ENCODE measurements at places on chromosomes 16 and 17.
A peak's percentile ranks its signal among the peaks of the same experiment; 100 is the strongest.

DNA sequence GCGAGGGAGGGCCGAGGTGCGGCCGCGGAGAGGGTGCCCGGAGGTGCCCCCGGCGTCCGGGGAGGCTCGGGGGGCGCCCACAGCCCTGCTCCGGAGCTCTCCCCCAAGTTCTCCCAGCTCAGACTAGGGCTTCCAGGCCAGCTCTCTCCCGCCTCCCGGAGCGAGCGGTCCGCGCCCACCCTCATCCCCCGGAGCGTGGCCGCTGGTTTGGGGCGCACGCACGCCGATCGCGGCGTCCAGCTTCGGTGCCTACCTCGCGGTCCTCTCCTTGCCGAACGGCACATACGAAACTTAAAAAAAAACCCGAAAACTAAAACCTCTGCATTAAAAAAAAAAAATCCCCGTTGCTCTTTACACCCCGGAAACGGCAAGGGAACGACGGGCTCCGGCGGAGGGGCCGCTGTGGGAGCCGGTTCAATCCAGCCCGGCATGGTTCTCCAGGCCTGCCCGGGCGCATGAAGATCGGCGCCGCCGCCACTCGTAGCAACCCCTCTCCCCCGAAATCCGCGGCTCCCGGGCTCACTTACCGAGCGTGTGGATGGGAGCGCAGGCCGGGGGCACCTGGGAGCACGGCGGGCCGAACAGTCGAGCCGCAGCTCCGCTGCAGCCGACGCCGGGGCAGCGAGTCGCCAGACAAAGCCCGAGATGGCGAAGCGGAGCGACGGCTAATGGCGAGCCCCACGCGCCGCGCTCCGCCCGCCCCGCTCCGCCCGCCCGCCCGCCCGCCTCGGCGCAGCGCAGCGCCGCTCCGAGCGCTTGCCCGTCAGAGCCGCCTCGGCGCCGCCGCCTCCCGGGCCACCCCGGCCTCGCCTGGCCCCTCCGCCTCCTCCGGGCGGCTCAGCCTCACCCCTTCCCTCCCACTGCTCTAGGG, 973 bp upstream of the UBTF start:
- no peaks in the 10 kb centered on the region for H3K27me3 ChIP-seq
- H3K36me3 ChIP-seq: peaks cover 10% of the 10 kb centered on the region
- peak overlapping the region; percentile 96 for H3K4me3 ChIP-seq

- H3K27ac ChIP-seq: no peak overlapping the region
- H3K4me3 ChIP-seq: no peak overlapping the region
- H3K27me3 ChIP-seq: no peaks in the 10 kb centered on the region
- no peaks in the 10 kb centered on the region for H3K4me1 ChIP-seq
- H3K36me3 ChIP-seq: no peaks in the 10 kb centered on the region
- DNase-seq: peak; percentile 52
Measured at GRCh38 chr17:46212634-46213435, 19.6 kb upstream of the KANSL1 start.

- no peak for DNase-seq
- H3K27me3 ChIP-seq: no peaks in the 10 kb centered on the region
- peaks cover 5% of the 10 kb centered on the region for H3K4me1 ChIP-seq
- H3K4me3 ChIP-seq: no peak overlapping the region
Measured at GRCh38 chr17:7318121-7318860, 3.1 kb upstream of the GPS2 start.

DNA sequence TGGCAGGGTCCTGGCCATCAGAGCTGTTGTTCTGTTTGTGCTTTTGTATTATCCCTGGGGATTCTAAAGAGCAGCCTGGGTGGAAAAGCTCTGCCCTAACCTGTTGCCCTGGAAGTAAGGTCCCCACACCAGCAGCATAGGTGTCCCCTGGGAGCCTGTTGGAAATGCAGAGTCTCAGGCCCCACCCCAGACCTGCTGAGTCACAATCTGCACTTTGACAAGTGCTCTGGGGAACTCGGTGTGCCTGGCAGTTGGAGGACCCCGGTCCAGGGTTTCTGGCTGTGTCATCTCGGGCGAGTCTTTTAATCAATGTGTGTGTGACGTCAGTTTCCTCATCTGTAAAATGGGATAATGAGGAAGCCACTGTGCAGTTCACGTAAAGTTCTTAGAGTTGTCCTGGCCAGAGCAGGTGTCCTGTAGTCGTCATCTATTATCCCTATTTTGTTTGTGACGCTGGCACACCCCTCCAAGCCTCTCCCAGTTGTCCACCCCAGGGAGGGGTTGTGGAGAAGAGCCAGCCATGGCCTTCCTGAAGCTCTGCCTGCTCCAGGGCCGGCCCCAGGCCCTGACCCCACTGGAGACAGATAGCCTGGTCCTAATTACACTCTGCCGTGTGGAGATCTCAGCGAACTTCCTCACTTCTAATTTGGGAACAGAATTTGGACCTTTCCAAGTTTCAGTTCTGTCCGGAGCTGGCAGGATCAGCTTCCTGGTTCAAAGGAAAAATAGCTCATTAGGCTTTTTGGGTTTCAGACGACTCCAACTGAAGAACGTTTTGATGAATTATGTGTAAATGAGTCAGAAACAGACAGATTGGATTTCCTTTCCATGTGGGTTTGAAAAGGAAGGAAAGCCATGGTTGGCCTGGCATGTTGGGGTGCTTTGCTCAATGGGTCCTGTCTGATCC, 295.7 kb upstream of the FOXF1 start:
- no peaks in the 10 kb centered on the region for H3K4me1 ChIP-seq
- no peak for DNase-seq
- H3K27ac ChIP-seq: no peak overlapping the region
- no peak overlapping the region for H3K4me3 ChIP-seq
- no peaks in the 10 kb centered on the region for H3K36me3 ChIP-seq

- no peak overlapping the region for H3K4me3 ChIP-seq
- H3K27ac ChIP-seq: no peak overlapping the region
- H3K36me3 ChIP-seq: no peaks in the 10 kb centered on the region
- no peak for DNase-seq
- no peaks in the 10 kb centered on the region for H3K27me3 ChIP-seq
Measured at GRCh38 chr16:54444851-54445458, 158.4 kb upstream of the IRX3 start.

GRCh38 chr17:39951924-39952679, 10.7 kb upstream of the GSDMA start:
- 0 out of 2 replicates have a peak, but pooled peaks cover 4% of the 10 kb centered on the region for H3K27me3 ChIP-seq
- peaks cover 11% of the 10 kb centered on the region for H3K4me1 ChIP-seq
- peak overlapping the region; percentile 53 for H3K4me3 ChIP-seq
- H3K36me3 ChIP-seq: no peaks in the 10 kb centered on the region

DNA sequence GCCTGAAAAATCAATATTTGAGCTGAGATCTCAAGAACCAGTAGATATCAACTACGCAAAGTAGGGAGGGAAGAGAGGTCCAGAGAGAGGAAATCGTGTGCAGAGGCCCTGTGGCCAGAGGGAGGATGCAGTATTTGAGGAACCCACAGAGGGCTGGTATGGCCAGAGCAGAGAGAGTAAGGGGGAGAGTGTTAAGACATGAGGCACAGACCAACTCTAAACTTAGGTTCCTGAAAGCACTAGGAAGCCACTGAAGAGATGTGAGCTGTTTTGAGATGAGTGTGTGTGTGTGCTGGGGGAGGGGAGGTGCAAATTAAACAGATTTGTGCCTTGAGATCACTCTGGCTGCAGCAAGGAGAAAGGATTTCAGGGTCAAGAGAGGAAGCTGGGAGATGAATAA, 10.9 kb downstream of the SLC13A2 start:
- H3K27me3 ChIP-seq: peaks cover 25% of the 10 kb centered on the region
- DNase-seq: no peak
- no peak overlapping the region for H3K27ac ChIP-seq
- no peaks in the 10 kb centered on the region for H3K36me3 ChIP-seq
- H3K4me1 ChIP-seq: no peaks in the 10 kb centered on the region
- H3K4me3 ChIP-seq: no peak overlapping the region

GRCh38 chr17:57375770-57376225, 119.5 kb downstream of the MSI2 start:
- no peak for DNase-seq
- no peak overlapping the region for H3K27ac ChIP-seq
- H3K36me3 ChIP-seq: no peaks in the 10 kb centered on the region
- no peaks in the 10 kb centered on the region for H3K27me3 ChIP-seq
- H3K4me1 ChIP-seq: no peaks in the 10 kb centered on the region
- no peak overlapping the region for H3K4me3 ChIP-seq

- H3K4me1 ChIP-seq: no peaks in the 10 kb centered on the region
- H3K36me3 ChIP-seq: no peaks in the 10 kb centered on the region
- no peak for DNase-seq
- H3K27ac ChIP-seq: no peak overlapping the region
- no peaks in the 10 kb centered on the region for H3K27me3 ChIP-seq
- H3K4me3 ChIP-seq: no peak overlapping the region
Measured at GRCh38 chr16:59385491-59385890, 651.4 kb upstream of the GOT2 start.

GRCh38 chr16:27333104-27333503, 19.3 kb downstream of the IL4R start:
- H3K4me1 ChIP-seq: no peaks in the 10 kb centered on the region
- no peak for DNase-seq
- no peaks in the 10 kb centered on the region for H3K36me3 ChIP-seq
- H3K4me3 ChIP-seq: no peak overlapping the region
- H3K27me3 ChIP-seq: no peaks in the 10 kb centered on the region
- H3K27ac ChIP-seq: no peak overlapping the region

DNA sequence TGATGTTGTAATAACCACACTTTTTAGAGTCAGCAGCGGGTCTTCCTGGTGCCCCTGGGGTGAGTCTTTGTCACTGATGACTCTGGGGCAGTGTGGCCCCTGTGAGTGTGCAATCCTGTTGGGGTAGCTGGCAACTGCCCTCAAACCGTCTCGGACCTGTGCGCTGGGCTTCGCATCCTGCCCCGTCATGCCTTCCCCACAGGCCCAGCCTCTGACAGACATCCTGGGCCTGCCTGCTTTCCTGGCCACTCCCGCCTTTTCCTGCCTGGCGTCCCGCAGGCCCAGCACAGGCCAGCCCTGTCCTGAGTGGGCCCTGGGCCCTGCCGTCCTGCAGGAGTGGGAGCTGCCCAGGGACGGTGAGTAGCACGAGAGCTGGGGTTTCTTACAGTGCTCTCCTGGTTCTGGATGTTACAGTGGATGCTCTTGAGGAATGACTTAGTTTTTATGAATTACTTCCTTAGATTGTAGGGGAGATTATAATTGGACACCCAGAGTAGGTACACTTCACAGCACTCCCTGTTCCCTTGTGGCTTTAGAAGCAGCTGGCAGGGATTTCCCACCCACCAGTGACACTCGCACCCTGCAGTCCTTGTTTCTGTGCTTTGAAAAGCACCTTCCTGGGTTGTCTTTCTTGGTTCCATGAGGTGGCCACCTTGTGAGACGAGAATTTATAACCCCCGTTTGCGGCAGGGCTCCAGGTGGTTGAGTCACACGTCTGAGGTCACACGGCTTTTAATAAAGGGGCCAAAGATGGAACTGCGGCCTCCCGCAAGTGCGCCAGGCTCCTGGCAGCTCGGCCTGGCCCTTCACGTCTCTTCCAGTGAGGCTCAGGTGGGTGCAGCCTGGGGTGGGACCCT, 50.0 kb upstream of the CAPN15 start:
- H3K36me3 ChIP-seq: no peaks in the 10 kb centered on the region
- H3K27me3 ChIP-seq: no peaks in the 10 kb centered on the region
- H3K4me3 ChIP-seq: no peak overlapping the region

DNA sequence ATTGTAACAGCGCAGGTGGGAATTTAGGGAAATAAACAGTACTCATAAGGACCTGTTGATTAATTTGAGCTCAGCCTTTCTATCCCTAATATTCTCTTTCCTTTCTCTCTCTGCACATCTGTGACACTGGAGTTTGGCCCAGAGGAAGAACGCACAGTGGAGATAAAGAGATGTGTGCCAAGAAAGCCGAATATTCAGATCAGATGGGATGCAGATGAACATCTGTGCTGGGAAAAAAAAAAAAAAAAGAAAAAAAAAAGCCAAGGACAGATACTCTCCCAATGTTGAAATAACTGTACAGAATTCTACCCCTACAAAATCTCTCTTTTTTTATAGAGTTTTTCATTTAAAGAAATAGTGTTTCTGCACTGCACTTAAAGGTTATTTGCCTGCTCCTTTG, 485.4 kb downstream of the KCNJ2 start:
- no peaks in the 10 kb centered on the region for H3K4me1 ChIP-seq
- H3K27me3 ChIP-seq: no peaks in the 10 kb centered on the region
- H3K36me3 ChIP-seq: no peaks in the 10 kb centered on the region
- H3K27ac ChIP-seq: no peak overlapping the region

GRCh38 chr16:16004314-16004749, 54.9 kb downstream of the ABCC1 start:
- H3K27me3 ChIP-seq: no peaks in the 10 kb centered on the region
- no peak for DNase-seq
- H3K4me1 ChIP-seq: peaks cover 15% of the 10 kb centered on the region
- H3K36me3 ChIP-seq: no peaks in the 10 kb centered on the region

DNA sequence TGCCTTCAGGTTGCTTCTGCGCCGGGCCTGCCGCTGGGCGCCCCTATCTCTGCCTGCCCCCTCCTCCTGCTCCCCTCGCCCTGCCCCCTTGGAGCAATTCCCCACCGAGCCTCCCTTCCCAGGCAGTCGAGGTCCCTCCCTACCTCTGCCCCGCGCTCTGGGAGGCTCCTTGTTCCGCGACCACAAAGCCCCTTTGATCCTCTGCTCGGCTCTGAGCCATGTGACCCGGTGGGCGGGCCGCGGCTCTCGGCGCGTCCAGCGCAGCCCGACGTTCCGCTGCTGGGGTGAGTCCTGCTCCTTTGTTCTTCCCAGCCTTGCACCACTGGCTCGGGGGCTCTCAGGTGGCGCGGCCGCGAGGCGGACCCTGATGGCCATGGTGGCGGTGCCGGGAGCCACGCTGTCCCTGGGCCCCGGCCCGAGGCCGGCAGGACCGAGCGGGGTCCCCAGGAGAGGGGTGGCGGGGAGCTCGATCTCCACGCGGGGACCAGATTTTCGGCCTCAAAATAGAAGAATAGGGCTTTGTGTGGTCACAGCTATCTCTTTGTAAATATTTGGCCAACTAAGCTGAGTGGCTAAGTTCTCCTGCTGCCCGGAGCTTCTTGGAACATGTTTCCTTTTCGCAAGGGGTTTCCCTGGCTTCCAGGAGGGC, 310.6 kb downstream of the SEC14L1 start:
- peak overlapping the region; percentile 60 for H3K4me3 ChIP-seq
- peak; percentile 27 for DNase-seq
- no peak overlapping the region for H3K27ac ChIP-seq
- no peaks in the 10 kb centered on the region for H3K27me3 ChIP-seq

DNA sequence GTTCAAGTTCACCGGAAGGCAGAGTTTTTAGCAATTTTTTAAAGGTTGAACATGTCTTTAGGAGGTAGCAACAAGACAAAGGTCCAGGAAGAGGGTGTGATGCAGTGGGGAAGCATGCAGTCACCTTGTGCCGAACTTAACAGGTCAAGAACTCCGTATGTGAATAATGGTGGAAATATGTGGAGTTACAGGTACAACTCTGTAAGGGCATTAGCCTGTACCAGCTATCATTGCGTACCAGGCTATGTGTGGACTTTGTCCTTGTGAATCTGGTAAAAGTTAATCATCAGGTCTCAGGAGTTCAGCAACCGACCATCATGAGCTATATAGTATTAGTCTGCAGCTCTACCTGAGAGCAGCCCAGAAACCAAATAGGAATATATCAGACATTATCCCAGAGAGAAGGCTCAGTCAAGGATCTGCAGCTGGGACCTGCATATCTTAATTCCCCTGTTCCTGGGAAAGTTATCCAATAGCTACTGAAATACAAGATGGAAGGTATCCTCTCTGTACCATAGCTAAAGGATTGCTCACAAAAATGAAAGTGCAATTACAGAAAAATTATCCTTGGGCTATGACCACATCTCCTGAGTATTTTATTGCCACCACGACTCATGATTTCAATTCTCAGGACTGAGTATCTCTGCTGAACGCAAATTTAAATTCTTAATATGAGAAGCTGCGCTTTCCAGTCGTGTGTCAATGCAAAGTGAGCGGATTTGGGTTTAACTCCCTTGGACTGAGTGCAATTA, 469.3 kb downstream of the CDH13 start:
- H3K36me3 ChIP-seq: no peaks in the 10 kb centered on the region
- H3K27ac ChIP-seq: no peak overlapping the region
- DNase-seq: no peak
- no peak overlapping the region for H3K4me3 ChIP-seq
